Activated CD8-positive, alpha-beta T cell treated with anti-CD3 and anti-CD28 coated beads, Interleukin-2, amount 10 ng/mL, durations not matched to agents 7 days and 5 days (primary cell): ENCODE measurements at places on chromosomes 7 and 10. TPM values are rescaled to one million over a fixed set of nuclear protein-coding genes. Genes with fewer than 3 reads are reported as not detected.

The DDX50 gene
- total RNA-seq, result 46.9 TPM

GRCh38 chr10:45450866-45451265 lies 76.8 kb downstream of the ALOX5 start:
- no peak overlapping the region for H3K27ac ChIP-seq
- H3K4me1 ChIP-seq, result peaks cover 40% of the 10 kb centered on the region
- no peak for DNase-seq
- no peak overlapping the region for H3K4me3 ChIP-seq
- H3K27me3 ChIP-seq, result no peaks in the 10 kb centered on the region

DNA sequence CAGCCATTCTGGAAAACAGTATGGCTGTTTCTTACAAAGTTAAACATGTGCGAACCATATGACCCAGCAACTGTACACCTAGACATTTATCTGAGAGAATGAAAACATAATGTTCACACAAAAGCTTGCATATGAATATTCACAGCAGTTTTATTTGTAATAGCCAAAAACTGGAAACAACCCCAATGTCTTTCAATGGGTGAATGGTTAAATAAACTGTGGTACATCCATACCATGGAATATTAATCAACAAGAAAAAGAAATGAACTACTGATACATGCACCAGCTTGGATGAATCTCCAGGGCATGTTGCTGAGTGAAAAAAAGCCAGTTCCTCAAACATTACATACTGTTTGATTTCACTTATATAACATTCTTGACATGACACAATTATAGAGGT lies 37.3 kb downstream of the LEP start:
- no peak overlapping the region for H3K27ac ChIP-seq
- H3K4me1 ChIP-seq, result peaks cover 3% of the 10 kb centered on the region
- H3K4me3 ChIP-seq, result no peak overlapping the region
- H3K36me3 ChIP-seq, result peaks cover 13% of the 10 kb centered on the region
- H3K27me3 ChIP-seq, result peaks cover 5% of the 10 kb centered on the region

The GPR15LG gene
- not detected for total RNA-seq

GRCh38 chr7:117777335-117778142 lies 95.7 kb downstream of the CTTNBP2 start:
- H3K27me3 ChIP-seq, result no peaks in the 10 kb centered on the region
- DNase-seq, result no peak
- no peak overlapping the region for H3K4me3 ChIP-seq
- H3K27ac ChIP-seq, result no peak overlapping the region

DNA sequence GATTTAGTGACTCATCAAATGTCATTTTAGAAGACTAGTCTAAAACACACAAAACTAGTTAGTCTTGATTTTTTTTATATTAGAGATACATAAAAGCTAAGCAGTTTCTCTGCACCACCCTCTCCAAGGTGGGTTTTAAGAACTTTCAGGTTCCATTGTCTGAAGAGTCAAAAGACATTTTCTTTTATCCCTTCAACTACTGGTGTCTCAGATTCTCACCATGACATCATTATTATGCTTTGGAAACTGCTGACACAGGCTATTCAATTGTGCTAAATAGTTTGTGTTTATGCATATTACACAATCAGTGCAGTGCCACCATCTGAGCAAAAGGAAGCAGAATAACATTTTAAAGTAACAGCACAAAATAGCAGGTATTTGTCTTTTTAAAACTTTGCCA lies 52.2 kb downstream of the IGF2BP3 start:
- no peak overlapping the region for H3K4me3 ChIP-seq
- H3K36me3 ChIP-seq, result no peaks in the 10 kb centered on the region
- no peak overlapping the region for H3K27ac ChIP-seq

The OR2A42 gene
- total RNA-seq, result not detected

The TUBAL3 gene
- not detected for total RNA-seq

DNA sequence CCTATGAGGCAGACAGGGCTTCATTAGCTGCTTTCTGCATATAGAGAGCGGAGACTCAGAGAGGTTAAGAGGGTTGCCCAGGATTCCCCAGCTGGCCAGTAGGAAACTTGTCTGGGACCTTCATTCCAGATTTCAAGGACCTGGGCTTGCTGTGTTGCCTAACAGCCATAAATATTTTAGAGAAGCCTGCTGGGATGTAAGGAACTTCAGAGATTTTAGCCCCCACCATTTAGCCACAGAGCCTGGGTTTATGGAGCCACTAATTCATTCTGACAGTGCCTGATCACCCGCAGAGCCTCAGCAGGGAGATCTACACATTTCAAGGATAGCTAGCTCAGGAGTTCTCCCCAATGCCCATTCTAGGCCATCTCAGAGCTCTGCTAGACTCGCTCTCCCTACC lies 56.6 kb upstream of the TRUB1 start:
- peaks cover 13% of the 10 kb centered on the region for H3K27me3 ChIP-seq
- H3K4me3 ChIP-seq, result no peak overlapping the region
- H3K4me1 ChIP-seq, result peaks cover 8% of the 10 kb centered on the region
- no peaks in the 10 kb centered on the region for H3K36me3 ChIP-seq
- no peak overlapping the region for H3K27ac ChIP-seq

DNA sequence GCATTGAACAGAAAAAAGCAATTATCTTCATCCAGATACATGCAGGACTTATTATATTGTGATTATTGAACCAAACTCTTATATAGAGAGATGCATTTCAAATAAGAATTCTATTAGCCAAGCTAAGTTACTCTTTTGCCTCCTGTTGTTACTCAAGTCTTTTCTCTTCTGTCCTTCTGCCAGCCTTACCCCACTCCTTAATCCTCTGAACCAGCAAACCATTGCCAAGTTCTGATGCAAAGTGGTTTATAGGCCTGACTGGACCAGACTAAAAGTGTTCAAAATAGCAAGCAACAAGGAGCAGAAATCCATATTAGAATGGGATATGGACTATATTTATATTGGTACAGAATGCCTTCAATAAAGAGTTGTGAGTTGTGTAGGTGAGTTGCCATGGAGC lies 2.2 kb upstream of the SLC26A4 start:
- no peak for DNase-seq
- H3K4me1 ChIP-seq, result peaks cover 50% of the 10 kb centered on the region
- no peak overlapping the region for H3K4me3 ChIP-seq
- H3K27me3 ChIP-seq, result no peaks in the 10 kb centered on the region
- H3K36me3 ChIP-seq, result no peaks in the 10 kb centered on the region

GRCh38 chr7:121376979-121377378 lies 19.1 kb downstream of the FAM3C start:
- H3K4me1 ChIP-seq, result peaks cover 11% of the 10 kb centered on the region
- no peak overlapping the region for H3K4me3 ChIP-seq
- no peak overlapping the region for H3K27ac ChIP-seq
- peaks cover 30% of the 10 kb centered on the region for H3K36me3 ChIP-seq

DNA sequence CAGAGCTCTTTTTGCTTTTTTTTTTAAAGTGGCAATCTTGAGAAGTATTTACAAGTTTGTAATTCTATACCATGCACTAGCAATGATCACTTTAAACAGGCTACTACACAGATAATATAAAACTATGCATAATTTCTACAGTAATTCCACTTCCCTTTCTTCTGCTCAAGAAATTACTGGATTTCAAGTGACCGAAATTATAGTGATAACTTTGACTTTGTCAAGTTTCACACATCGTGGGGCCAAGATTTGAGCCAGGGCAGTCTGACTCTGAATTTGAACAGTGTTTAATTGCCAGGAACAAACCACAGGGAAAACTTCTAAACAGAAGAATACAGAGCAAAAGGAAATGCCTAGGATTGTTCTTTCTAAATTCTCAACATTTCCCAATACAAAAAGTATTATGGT lies 288.3 kb upstream of the MKLN1 start:
- no peaks in the 10 kb centered on the region for H3K27me3 ChIP-seq
- no peak overlapping the region for H3K27ac ChIP-seq

The AUTS2 gene
- 15.2 TPM for total RNA-seq

The PITX3 gene
- total RNA-seq, result not detected

- no peaks in the 10 kb centered on the region for H3K27me3 ChIP-seq
- H3K4me1 ChIP-seq, result peaks cover 26% of the 10 kb centered on the region
- DNase-seq, result peak; percentile 68
- peak overlapping the region; percentile 94 for H3K4me3 ChIP-seq
- peak overlapping the region; percentile 96 for H3K27ac ChIP-seq
Observed at GRCh38 chr7:17298840-17299482, 509 bp downstream of the AHR start.

- H3K4me3 ChIP-seq, result peak overlapping the region; percentile 53
- H3K27me3 ChIP-seq, result no peaks in the 10 kb centered on the region
- peaks cover 50% of the 10 kb centered on the region for H3K36me3 ChIP-seq
- DNase-seq, result no peak
- peaks cover 65% of the 10 kb centered on the region for H3K4me1 ChIP-seq
- H3K27ac ChIP-seq, result peak overlapping the region; percentile 68
Observed at GRCh38 chr10:114491419-114491818, 87.1 kb upstream of the AFAP1L2 start.

DNA sequence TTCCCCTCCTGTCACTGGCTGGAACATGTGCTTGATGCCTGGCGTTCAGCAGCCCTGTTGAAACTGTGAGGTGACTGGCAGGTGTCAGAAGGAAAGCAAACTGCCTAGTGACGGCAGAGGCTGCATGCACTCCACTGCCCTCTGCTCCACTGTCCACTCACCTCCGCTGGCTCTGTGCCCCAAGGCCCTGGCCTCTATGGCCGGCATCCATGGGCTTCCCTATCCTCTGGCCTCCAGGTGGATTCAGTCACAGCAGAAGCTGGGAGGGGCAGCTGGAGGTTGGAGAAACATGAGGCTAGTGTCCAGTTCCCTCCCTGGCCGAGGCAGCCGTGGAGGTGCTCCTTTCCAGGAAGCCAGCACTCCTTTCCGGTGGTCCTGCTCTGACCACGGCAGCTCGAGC lies 31.2 kb upstream of the INSIG1 start:
- H3K4me3 ChIP-seq, result no peak overlapping the region
- H3K4me1 ChIP-seq, result no peaks in the 10 kb centered on the region
- H3K36me3 ChIP-seq, result no peaks in the 10 kb centered on the region
- no peak for DNase-seq
- H3K27ac ChIP-seq, result no peak overlapping the region
- no peaks in the 10 kb centered on the region for H3K27me3 ChIP-seq

The AGMO gene
- not detected for total RNA-seq

DNA sequence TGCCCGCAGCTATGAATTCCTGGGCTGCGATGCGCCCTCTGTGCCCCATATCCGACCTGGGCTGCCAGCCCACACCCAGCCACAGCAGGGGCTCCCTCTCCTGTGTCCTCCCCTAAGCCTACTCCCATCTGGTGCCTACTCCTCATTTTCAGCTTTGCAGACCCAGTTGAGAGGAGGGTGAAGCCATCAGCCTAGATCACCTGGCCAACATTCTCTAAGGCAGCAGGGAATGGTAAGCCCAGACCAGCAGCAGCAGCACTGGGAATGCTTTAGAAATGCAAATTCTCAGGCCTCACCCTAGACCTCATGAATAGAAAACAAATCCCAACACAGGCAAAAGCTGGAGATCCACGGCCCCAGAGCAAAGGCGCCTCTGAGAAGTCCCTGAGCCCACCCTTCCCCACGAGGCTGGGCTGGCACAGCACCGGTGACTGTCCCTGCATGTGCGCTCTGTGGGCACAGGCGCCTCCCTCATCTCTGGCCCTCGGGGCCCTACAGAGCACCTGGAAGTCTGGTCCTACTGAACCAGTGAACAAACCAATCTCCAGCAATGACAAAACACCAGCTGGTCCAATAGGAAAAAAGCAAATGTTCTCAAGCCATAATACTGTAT lies 161.4 kb downstream of the GFRA1 start:
- no peak for DNase-seq
- no peak overlapping the region for H3K27ac ChIP-seq
- H3K4me1 ChIP-seq, result no peaks in the 10 kb centered on the region
- H3K4me3 ChIP-seq, result no peak overlapping the region

DNA sequence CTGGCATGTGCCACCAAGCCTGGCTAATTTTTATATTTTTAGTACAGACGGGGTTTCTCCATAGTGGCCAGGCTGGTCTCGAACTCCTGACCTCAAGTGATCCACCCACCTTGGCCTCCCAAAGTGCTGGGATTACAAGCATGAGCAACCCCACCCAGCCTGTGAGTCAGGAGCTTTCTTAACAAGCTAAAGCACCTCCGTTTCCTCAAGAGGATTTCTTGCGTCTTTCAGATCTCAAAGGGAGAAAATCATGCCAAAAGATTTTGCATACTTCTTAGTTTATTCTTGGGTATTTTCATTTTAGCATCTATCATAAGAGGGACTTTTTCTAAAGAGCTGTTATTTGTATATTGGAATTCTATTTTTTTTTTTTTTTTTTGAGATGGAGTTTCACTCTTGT lies 47.9 kb upstream of the FOXK1 start:
- no peak for DNase-seq
- no peaks in the 10 kb centered on the region for H3K36me3 ChIP-seq
- no peak overlapping the region for H3K4me3 ChIP-seq
- H3K4me1 ChIP-seq, result peaks cover 6% of the 10 kb centered on the region
- H3K27ac ChIP-seq, result no peak overlapping the region

The PRSS37 gene
- total RNA-seq, result not detected

DNA sequence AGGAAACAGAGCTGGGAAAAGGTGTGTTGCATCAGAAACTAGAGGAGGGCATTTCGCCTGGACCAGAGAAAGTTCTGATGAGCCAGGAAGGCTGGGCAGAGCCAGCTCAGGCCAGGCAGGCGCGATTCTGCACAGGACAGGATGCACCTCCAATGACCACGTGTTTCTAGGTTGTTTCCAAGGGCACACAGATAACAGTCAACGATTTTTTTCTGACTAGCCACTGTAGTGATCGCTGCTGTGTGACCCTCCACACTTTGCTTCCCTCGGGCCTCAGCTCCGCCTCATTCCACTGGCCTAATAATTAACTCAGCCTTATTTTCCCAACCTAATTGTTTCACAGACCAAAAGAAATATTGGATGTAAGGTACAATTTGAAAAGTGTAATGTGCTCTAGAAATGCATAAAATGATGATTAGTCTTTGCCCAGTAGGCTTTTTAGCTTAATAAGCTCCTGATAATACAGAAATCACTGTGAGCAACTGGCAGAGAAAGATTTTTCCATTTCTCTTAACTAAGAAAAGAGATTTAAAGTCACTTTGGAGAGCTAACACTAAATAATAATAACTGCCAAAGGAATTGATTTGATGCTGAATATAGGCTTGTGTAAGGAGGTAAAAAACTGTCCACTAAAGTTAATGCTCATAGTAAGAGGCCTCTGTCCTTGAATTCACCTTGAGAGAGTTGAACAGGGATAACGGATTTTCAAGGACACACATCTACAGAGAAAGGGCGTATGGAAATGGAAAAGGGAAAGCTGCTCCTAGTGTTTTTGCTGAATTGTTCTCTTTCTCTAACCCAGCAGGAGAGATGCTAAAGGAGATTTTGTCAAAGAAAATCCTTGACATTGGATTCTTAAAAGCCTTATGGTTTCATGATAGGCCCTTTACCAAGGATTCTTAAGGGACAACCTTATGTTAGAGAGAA lies 291.0 kb upstream of the C7orf33 start:
- no peak overlapping the region for H3K27ac ChIP-seq
- no peaks in the 10 kb centered on the region for H3K36me3 ChIP-seq
- DNase-seq, result no peak
- no peaks in the 10 kb centered on the region for H3K27me3 ChIP-seq

The MYO3A gene
- not detected for total RNA-seq

The TMEM236 gene
- total RNA-seq, result not detected
